HFF-Myc (cell line): ENCODE measurements at places on chromosomes 6 and 20.

GRCh38 chr6:21791056-21791455, 197.5 kb downstream of the SOX4 start:
- DNase-seq, result no peak

DNA sequence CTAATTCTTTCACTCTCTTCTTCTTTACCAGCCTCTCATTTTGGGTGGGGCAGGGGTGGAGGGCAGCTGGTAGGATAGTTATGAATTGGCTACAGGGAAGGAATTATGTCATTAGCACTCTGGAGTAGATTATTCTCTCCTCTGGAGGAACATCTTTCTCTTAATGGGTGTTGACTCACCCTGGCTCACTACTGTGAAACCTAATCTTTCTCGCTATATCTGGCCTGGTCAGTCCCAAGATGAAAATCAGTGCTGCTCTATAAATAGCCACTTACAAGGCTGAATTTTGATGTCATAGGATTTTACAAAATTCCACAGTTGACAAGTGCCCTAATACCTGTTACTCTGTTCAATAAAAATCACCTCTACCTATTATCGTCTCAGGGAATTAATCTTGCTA, 151.3 kb downstream of the COL9A1 start:
- no peak for DNase-seq

GRCh38 chr6:37011656-37012378, 6.4 kb downstream of the FGD2 start:
- no peak for DNase-seq

DNA sequence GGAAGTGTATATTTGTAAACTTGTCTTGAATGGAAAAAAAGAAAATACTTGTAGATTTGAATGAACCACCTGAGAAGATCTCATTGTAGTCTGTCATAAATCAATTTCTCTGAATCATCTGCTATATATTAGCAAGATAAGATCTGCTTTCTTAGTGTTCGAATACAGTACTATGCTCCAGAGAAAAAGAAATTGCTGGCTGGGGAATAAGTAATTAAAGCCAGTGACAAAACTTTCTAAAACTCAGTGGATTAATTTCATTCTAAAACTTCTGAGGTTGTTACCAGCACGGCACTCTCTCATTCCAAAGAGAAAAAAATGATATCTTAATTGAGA, 22.4 kb upstream of the MROH8 start:
- DNase-seq, result no peak

DNA sequence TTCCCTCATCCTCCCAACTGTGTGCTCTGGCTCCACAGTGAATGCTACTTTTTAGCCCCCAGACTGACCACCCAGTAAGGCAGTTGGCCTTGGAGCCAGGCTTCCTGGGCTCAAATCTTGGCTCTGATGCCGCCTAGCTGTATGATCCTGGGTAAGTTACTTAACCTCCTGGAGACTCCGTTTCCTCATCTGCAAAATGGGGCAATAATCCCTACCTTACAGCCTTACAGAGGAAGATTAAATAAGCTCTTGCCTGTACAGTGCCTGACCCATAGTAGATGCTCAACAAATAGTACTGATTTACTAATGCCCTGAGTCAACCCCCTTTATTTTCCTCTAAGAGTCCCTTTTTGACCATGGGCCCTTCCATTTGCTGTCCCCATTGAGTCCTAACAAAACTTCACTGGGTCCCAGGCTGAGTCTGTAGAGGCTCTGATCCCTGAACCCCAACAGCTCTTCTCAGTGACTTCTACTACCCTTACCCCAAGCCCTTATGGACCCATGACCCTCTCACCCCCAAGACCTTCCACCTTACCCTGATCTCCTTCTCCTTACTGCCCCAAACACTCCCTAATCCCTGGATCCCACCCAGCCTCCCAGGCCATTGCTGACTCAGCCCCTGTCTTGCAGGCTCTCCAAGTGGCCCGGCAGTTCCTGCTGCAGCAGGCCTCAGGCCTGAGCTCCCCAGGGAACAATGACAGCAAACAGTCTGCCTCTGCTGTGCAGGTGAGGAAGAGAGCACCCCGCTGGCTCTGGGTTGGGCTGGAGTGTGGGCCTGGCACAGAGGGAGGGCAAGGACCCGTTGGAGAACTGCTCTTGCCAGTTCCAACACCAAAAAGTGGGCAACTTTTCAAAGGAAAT, 31.4 kb downstream of the FOXP4 start:
- no peak for DNase-seq

- DNase-seq, result no peak
Observed at GRCh38 chr20:45105317-45105716, 4.4 kb upstream of the KCNS1 start.

DNA sequence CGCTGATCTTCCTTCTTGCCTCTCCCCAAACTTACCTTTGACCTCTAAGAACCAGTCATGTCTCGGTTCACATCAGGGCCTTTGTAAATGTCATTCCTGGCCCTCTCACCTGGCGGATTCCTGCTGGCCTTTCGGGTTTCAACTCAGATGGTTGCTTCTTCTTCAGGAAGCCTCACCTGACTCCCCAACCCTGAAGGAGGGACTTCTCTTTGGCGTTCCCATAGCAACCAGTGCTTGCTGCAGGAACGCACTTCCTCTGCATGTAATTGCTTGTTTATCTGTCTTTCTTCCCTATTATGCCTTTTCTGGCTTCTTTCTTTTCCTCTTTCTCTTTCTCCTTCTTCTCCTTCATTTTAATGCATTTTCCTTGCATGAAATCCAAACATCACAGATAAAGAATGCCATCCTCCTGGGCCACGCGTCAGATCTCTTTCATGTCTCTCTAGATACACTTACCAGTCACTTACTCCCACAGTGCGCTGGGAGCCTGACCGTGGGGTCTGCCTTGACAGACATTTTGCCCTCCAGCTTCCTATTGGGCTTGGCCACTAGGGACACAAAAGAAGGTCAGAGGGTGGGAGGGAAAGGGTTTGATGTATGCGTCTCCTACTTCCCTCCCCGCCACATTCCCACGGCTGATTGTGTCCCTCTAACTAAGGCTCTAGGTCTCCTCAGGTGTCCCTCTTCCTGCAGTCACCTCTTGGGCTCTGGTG, 295.7 kb upstream of the TSHZ2 start:
- no peak for DNase-seq

DNA sequence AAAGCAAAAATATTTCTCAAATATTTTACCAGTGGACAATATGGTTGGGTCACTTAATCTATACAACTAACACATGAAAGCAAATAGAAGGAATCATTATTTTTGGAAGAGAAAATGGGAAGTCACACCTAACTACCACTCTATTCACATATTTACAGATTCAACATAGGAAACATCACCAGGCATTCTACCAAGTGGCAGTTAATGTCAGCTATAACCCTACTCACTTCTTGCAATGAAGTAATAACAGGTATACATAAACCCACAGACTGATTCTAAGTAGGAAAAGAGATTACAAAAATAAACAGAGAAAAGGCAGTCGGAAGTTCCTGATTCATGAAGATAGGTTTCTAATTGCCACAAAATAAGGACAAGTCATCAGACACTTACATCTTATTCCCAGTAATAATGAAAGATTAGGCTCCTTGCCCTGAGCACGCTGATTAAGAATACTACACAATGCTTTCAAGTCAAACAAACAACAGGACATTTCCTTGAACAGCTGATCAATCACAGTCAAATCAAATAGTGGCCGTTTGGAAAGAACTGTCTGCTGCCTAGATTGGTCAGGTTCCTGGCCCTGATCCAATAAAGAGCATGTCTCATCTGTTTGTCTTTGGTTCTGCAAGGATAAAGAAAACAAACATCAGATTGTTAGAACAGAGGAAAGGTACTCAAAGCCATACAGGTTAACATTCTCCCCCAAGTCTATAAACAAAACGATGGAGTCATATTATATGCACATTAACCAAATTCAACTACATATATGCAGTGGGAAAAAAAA, 79.2 kb upstream of the PLN start:
- DNase-seq, result no peak

DNA sequence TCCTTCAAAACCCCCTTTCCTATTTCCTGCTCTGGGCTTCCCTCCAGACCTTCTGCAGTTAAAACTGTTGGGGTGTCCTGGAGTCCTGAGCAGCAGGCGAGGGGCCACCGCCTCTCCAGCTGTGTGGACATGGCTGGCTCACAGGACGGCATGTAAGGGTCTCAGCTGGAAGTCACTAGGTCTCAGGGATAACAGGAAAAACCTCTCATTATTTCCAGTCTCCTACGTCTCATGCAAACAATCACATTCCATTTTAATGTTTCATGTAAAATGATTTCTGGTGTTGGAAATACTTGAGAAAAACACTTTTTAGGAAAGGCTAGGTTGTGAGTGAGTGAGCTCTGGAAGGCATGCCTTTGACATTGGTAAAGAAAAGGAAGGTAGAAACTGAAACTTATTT, 158.7 kb downstream of the SCML4 start:
- no peak for DNase-seq

- no peak for DNase-seq
Observed at GRCh38 chr6:165831812-165832510, 168.9 kb upstream of the PDE10A start.

DNA sequence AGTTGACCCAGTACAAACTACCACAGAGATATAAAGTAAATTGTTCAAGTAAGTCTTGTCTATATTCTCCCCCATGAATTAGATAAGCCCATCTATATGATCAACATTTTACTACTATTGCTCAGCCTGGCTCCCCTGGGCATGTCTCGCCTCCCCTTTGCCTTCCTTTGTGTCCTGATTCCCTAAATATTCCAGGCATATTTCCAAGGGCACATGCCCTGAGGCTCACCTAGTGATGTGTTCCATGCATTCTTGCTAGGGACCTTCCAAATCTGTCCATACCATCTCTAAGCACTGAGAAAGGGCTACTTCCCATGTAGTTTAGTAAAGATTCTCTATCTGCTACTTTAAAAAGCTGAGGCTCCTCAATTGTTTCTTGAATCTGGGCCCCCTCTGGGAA, 309.5 kb upstream of the PRND start:
- no peak for DNase-seq

DNA sequence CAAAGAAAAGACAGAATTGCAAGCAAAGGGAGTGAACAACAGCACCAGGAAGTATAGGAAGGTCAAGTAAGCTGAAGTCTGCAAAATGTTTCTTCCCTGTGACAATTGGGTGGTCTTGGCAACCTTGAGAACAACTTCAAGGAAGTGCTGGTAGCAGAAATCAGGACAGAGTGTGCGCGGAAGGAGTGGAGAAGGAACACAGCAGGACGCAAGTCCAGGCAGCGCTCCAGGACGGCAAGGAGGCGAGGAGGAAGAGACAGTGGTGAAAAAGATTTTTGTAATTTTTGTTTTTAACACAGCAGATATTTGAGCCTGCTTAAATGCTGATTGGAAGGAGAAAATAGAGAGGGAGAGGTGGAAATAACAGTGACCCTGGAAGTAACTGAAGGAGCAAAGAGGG, 141.7 kb downstream of the F13A1 start:
- no peak for DNase-seq

GRCh38 chr20:39069976-39070375, 107.8 kb downstream of the DHX35 start:
- DNase-seq, result no peak

- peak; percentile 31 for DNase-seq
Observed at GRCh38 chr20:577167-577791, 32.8 kb downstream of the TCF15 start.

DNA sequence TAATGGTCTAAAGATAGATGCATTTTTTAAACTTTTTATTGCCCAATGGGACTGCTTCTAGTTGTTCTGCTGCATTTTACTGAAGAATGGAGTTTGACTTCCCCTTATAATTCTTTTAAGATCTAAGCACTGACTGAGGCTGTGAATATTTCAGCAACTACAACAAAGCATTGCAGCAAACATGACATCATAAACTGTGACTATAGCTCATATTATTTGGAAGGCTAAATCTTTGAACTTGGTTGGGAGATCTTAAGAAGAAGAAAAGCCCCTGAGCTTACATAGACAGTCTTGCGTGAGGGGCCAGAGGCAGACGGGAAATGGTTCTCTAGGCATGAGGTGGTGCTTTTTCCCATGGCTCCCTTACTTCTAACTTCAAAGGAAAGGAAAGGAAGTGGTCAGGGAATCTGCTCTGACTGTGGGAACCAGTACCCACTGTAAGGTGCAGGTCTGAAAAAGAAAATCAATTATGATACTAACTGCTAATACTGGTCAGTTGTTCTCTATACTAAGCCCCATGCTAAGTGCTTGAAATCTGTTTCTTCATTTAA, 14.8 kb downstream of the HEY2 start:
- no peak for DNase-seq

DNA sequence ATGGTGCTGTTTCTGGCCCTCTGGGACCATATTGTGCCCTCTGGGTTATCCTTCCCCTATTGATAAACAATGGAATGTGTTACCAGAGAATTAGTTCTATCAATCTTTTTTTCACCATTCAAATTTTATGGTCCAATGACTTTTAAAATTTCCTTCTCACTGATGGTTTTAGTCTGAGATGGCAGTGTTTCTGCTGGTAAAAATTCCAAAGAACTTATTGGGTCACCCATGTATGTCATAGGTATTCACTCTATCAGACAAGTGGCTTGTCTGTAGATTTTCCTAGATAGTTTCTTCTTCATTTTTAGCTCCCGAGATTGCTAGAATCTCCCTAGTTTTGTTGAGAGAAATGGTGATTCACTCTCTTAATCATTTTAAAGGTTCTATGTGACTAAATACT, 357.2 kb upstream of the RGS17 start:
- no peak for DNase-seq

DNA sequence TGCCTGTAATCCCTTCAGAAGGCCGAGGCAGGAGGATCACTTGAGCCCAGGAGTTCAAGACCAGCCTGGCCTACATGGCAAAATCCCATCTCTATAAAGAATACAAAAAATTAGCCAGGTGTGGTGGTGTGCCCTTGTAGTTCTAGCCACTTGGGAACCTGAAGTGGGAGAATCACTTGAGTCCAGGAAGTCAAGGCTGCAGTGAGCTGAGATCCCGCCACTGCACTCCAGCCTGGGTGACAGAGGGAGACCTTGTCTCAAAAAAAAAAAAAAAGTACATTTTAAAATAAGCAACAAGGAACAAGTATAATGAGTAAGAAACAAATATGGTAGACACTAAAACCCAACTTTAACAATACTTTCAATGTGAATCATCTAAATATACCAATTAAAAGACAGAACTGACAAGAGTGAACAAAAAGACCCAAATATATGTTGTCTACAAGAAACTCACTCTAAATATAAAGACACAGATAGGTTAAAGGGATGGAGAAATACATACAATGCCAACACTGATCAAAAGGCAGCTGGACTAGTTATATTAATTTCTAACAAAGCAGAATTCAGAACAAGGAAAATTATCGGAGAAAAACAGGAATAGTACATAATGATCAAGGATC, 37.7 kb downstream of the RANBP9 start:
- DNase-seq, result no peak

- no peak for DNase-seq
Observed at GRCh38 chr6:1409774-1410465, 20.5 kb downstream of the FOXF2 start.

DNA sequence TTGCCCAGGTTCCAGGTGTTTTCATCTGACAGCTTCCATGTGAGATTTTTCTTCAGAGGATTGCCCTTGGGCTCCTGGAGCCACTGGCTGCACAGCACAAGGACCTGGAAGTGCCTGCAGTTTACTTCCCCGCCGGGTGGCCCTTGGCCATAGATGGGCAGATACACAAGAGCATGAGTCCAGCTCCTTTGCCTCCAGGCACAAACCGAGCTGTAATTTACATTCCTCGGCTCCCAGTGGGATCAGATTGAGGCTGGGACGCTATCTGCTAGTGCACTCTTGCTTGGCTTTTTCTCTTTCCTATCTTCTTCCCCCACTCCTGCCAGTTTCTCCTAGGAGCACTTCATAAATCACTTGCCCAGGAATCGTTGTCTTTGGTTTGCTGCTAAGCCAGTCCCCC, 85.4 kb upstream of the RALY start:
- DNase-seq, result no peak

GRCh38 chr6:149499066-149499465, 14.3 kb upstream of the ZC3H12D start:
- peak; percentile 87 for DNase-seq
